CD8-positive, alpha-beta memory T cell (primary cell): ENCODE measurements at places on chromosomes 5 and 9. TPM values are rescaled to one million over a fixed set of nuclear protein-coding genes. Genes with fewer than 3 reads are reported as not detected.

Gene IFNB1
- total RNA-seq = not detected

Gene AK6
- total RNA-seq = 104 TPM

Gene PIK3R1
- 46.9 TPM for total RNA-seq

Gene SLC46A2
- not detected for total RNA-seq

Gene SLC25A2
- total RNA-seq = 0.31 TPM

DNA sequence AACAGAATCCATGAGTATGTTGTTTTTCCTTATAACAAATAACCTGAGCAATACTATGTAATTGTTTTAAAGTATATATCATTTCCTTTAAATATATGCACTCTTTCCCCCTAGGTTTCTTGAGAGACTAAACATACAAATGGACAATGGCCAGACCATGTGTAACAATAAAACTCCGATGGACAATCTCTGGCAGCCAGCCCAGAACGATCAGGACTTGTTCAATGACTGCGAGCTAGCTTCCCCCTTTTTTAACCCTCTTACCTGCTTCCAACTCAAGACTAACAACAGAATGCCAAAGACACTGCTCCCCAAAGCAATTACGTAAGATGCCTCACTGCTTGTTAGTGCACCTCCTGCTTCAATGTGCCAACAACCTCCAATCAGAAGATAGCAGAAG, 94.9 kb downstream of the HTR4 start:
- no peaks in the 10 kb centered on the region for H3K4me1 ChIP-seq
- H3K27me3 ChIP-seq = no peaks in the 10 kb centered on the region
- no peak overlapping the region for H3K27ac ChIP-seq
- no peak for DNase-seq
- H3K36me3 ChIP-seq = no peaks in the 10 kb centered on the region

GRCh38 chr5:166957782-166958181, 1333.7 kb upstream of the WWC1 start:
- DNase-seq = no peak
- no peak overlapping the region for H3K27ac ChIP-seq
- H3K36me3 ChIP-seq = no peaks in the 10 kb centered on the region
- no peak overlapping the region for H3K4me3 ChIP-seq
- H3K4me1 ChIP-seq = no peaks in the 10 kb centered on the region

GRCh38 chr5:142222225-142222865, 102.5 kb downstream of the SPRY4 start:
- peaks cover 17% of the 10 kb centered on the region for H3K4me1 ChIP-seq
- no peak overlapping the region for H3K4me3 ChIP-seq
- H3K36me3 ChIP-seq = no peaks in the 10 kb centered on the region
- no peak overlapping the region for H3K27ac ChIP-seq
- no peak for DNase-seq

DNA sequence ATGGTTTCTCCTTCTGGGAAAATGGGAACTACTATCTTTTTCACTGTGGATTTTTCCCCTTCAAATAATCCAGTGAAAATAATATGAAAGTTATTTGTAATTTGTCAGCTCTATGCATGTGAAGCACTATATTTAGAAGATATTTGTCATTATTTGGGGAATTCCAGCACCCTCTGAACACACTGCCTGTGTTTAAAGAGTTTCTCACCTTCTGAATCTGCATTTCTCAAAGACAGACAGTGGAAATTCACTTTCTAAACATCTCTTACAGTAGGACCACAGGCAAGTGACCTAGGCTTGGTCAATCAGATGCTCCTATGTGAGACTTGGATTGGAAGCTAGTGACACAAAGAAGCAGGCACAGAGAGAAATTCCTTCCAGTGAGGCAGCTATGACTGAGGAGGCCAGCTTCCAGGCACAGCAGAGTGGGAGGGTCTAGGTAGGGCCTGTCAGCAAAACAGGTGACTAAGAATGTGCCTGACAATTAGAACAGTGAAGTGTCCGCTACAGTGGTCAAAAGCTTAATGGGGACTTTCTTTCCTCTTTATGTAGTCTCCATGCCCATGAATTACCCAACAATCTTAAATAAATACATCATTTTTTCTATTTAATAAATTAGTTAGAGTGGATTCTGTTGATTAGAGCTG, 167.2 kb downstream of the HMHB1 start:
- no peak for DNase-seq
- no peaks in the 10 kb centered on the region for H3K36me3 ChIP-seq
- H3K27ac ChIP-seq = no peak overlapping the region
- no peak overlapping the region for H3K4me3 ChIP-seq
- H3K27me3 ChIP-seq = no peaks in the 10 kb centered on the region
- H3K4me1 ChIP-seq = no peaks in the 10 kb centered on the region

GRCh38 chr5:164139423-164139822, 634.0 kb downstream of the MAT2B start:
- DNase-seq = no peak
- no peaks in the 10 kb centered on the region for H3K27me3 ChIP-seq
- no peak overlapping the region for H3K4me3 ChIP-seq
- H3K4me1 ChIP-seq = no peaks in the 10 kb centered on the region
- H3K36me3 ChIP-seq = no peaks in the 10 kb centered on the region
- no peak overlapping the region for H3K27ac ChIP-seq

GRCh38 chr9:115099901-115100300, 18.1 kb downstream of the TNC start:
- no peaks in the 10 kb centered on the region for H3K36me3 ChIP-seq
- no peaks in the 10 kb centered on the region for H3K27me3 ChIP-seq
- H3K4me3 ChIP-seq = no peak overlapping the region
- H3K4me1 ChIP-seq = no peaks in the 10 kb centered on the region

- H3K27ac ChIP-seq = no peak overlapping the region
- H3K27me3 ChIP-seq = no peaks in the 10 kb centered on the region
- H3K4me3 ChIP-seq = no peak overlapping the region
- H3K36me3 ChIP-seq = peaks cover 20% of the 10 kb centered on the region
Observed at GRCh38 chr5:14607104-14607503, 25.5 kb downstream of the OTULINL start.

GRCh38 chr9:118568704-118569103, 800.5 kb downstream of the BRINP1 start:
- no peak overlapping the region for H3K27ac ChIP-seq
- no peaks in the 10 kb centered on the region for H3K36me3 ChIP-seq
- no peak overlapping the region for H3K4me3 ChIP-seq

- H3K27me3 ChIP-seq = no peaks in the 10 kb centered on the region
- no peak for DNase-seq
- no peak overlapping the region for H3K4me3 ChIP-seq
Observed at GRCh38 chr9:74095925-74096324, 401.2 kb upstream of the RORB start.

GRCh38 chr9:96031366-96031824, 155.9 kb downstream of the ERCC6L2 start:
- DNase-seq = no peak
- H3K4me1 ChIP-seq = peaks cover 8% of the 10 kb centered on the region
- H3K27ac ChIP-seq = no peak overlapping the region
- no peaks in the 10 kb centered on the region for H3K36me3 ChIP-seq

DNA sequence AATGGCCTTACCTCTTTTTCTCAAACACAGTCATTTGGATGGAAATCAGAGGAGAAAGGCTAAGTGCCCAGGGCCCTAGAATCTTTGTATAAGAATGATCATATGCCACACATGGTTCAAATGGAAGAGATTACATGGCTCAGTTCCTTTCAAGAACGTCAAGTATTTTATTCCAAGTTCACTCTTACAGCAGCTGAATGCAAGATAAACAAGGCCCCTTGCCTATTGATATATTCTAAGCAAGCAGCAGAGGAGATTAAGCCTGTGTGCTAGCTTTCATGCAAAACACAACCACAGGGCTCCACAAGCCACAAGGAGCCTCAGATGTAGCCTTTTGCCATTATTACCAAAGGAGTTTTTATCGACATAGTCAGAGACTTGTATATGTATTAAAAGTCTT, 55.3 kb upstream of the SLCO6A1 start:
- no peaks in the 10 kb centered on the region for H3K27me3 ChIP-seq
- no peak overlapping the region for H3K4me3 ChIP-seq
- DNase-seq = no peak

GRCh38 chr5:14767735-14768507, 103.4 kb downstream of the OTULIN start:
- no peak overlapping the region for H3K4me3 ChIP-seq
- DNase-seq = no peak
- no peak overlapping the region for H3K27ac ChIP-seq

- H3K27me3 ChIP-seq = no peaks in the 10 kb centered on the region
- no peak overlapping the region for H3K4me3 ChIP-seq
- DNase-seq = no peak
- H3K27ac ChIP-seq = no peak overlapping the region
Observed at GRCh38 chr9:108528231-108528630, 327.6 kb downstream of the ACTL7B start.

- no peak overlapping the region for H3K27ac ChIP-seq
- no peaks in the 10 kb centered on the region for H3K4me1 ChIP-seq
- no peak overlapping the region for H3K4me3 ChIP-seq
- no peaks in the 10 kb centered on the region for H3K36me3 ChIP-seq
Observed at GRCh38 chr5:172365948-172366608, 82.5 kb upstream of the UBTD2 start.

DNA sequence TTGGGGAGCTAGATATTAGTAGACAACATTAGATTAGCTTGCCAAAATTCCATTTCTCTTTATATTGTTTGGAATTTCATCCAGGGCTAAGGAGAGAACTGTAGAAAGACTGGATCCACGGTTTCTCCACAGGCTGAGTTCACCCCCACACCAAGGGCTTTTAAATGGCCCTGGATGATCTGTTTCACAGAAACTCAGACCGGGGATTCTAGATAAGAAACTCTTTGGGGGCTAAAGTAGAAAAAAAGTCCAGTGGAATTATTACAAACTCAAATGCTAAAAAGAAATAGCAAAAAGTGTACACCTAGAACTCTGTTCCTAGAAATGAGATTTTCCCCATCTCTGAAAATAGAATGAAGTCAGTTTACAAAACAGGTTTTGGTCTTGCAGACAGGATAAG, 80.9 kb downstream of the SUSD1 start:
- H3K27ac ChIP-seq = peak overlapping the region; percentile 17
- H3K4me3 ChIP-seq = no peak overlapping the region
- no peaks in the 10 kb centered on the region for H3K27me3 ChIP-seq
- H3K4me1 ChIP-seq = peaks cover 9% of the 10 kb centered on the region
- no peaks in the 10 kb centered on the region for H3K36me3 ChIP-seq
- no peak for DNase-seq

GRCh38 chr9:133248726-133249295, 26.2 kb downstream of the ABO start:
- H3K27ac ChIP-seq = no peak overlapping the region
- H3K4me1 ChIP-seq = peaks cover 3% of the 10 kb centered on the region
- DNase-seq = no peak
- no peaks in the 10 kb centered on the region for H3K27me3 ChIP-seq
